ENCODE measurements at places on chromosomes 1 and 21. TPM values are rescaled to one million over a fixed set of nuclear protein-coding genes. Genes with fewer than 3 reads are reported as not detected.

The CYP4A22 gene
- total RNA-seq: not detected

The S100A14 gene
- 0.79 TPM for total RNA-seq

The EXTL1 gene
- total RNA-seq: 4.2 TPM

The KRTAP19-8 gene
- not detected for total RNA-seq

The GIPC2 gene
- 1.7 TPM for total RNA-seq

The CBS gene
- total RNA-seq: 9.3 TPM

The RBM11 gene
- not detected for total RNA-seq

The COL9A2 gene
- 0.83 TPM for total RNA-seq

The DDR2 gene
- 35.8 TPM for total RNA-seq

The HAO2 gene
- total RNA-seq: not detected

The WDR64 gene
- total RNA-seq: not detected

The GOLT1A gene
- total RNA-seq: 0.29 TPM

The CFHR3 gene
- total RNA-seq: not detected

The ESRRG gene
- 27.8 TPM for total RNA-seq

The INSRR gene
- total RNA-seq: 0.12 TPM

The SNRPE gene
- 21.1 TPM for total RNA-seq

The KCNQ4 gene
- total RNA-seq: 2.5 TPM

The AGBL4 gene
- 1.1 TPM for total RNA-seq

The LAPTM5 gene
- 9.4 TPM for total RNA-seq

The CHRM3 gene
- total RNA-seq: 0.45 TPM

The CELA3A gene
- not detected for total RNA-seq

The FAM151A gene
- 0.44 TPM for total RNA-seq

The ZFP69 gene
- 0.75 TPM for total RNA-seq

The KPRP gene
- total RNA-seq: not detected

The DNMT3L gene
- total RNA-seq: not detected

The INTS7 gene
- total RNA-seq: 8.9 TPM

The PGBD5 gene
- total RNA-seq: 16.1 TPM

The BPNT1 gene
- total RNA-seq: 13.4 TPM

The UROD gene
- total RNA-seq: 63.4 TPM

The PLA2G2D gene
- total RNA-seq: not detected

The MEAF6 gene
- total RNA-seq: 35.2 TPM

The FCN3 gene
- total RNA-seq: 2.4 TPM

The SERBP1 gene
- total RNA-seq: 150 TPM

The C1orf87 gene
- not detected for total RNA-seq

The C8B gene
- not detected for total RNA-seq

The NECTIN4 gene
- total RNA-seq: 0.07 TPM

The C1orf53 gene
- total RNA-seq: 10.3 TPM

The OR2T11 gene
- not detected for total RNA-seq

The FAM229A gene
- 2.1 TPM for total RNA-seq

The HUNK gene
- 0.02 TPM for total RNA-seq

The FCMR gene
- total RNA-seq: 3.2 TPM
